Nucleus accumbens (tissue), 56 donors: ENCODE measurements at places on chromosomes 12 and 14.

DNA sequence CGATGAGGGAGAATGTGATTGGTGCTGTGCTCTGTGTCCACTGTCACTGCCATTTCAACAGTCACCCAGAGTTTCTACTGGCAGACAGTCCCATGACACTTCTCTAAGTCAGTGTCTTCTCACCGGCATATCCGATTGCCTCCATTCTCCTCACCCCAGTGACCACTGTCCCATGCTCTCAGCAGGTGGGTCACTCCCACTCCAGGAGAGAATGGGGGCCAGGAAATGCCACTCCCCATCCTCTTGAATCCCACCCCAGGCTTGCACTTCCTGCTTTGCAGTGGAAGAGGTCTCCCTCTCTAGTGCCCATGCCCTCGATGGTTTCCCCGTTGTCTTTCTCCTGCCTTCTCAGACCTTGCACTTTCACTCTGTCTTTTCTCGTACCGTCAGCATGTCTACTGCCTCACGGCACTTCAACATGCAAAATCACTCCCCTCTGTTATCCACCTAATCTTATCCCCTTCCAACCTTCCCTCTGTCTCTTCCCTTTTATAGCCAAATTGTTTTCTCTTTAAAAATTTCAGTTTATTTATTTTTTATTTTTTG, 2.2 kb upstream of the EP400 start:
- no peak for DNase-seq

DNA sequence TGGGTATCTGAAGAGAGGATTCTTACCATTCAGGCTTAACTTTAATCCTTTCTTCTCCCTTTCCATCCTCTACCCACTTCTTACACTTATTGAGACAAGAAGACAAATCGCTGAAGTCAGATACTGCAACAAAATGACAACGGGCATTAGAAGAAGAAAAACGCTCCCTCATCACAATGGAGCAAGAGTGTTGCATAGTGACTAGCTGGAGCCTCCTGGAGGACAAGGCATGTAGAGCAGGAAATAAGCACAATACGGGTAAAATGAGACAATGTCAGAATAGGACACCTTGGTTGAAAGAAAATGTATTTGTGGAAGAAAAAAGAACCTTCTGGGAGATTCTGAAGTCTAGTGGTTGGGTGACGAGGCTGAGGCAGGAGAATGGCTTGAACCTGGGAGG, 501.0 kb downstream of the RERGL start:
- no peak for DNase-seq

DNA sequence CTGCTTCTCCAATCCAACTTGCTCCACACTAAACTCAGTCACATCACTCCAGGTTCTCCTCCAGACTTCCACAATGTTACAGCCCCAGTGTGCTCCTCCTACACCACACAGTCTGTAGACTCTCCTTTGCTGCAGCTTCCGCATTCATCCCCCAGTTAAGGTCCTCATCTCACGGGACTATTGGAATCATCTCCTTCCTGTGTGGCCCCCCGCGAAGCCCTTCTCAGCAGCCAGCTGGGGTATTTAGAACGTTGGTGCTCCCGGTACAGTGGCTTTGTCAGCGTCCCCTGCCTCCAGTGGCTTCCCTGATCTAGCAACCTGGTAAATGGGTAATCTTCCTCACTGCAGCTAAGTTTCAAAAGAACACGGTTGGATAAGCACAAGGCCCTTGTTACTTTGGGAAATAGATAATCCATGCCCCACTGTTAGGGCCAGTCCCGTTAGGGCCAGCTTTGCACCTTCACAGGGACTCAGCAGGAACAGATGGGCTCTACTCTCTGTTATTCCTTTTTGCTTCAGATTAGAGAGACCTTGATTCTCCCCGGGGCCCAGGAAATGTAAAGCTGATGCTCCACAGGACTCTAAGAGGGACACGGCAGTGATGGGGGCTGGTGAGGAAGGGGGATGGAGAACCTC, 823 bp upstream of the TSPAN11 start:
- DNase-seq, result no peak

DNA sequence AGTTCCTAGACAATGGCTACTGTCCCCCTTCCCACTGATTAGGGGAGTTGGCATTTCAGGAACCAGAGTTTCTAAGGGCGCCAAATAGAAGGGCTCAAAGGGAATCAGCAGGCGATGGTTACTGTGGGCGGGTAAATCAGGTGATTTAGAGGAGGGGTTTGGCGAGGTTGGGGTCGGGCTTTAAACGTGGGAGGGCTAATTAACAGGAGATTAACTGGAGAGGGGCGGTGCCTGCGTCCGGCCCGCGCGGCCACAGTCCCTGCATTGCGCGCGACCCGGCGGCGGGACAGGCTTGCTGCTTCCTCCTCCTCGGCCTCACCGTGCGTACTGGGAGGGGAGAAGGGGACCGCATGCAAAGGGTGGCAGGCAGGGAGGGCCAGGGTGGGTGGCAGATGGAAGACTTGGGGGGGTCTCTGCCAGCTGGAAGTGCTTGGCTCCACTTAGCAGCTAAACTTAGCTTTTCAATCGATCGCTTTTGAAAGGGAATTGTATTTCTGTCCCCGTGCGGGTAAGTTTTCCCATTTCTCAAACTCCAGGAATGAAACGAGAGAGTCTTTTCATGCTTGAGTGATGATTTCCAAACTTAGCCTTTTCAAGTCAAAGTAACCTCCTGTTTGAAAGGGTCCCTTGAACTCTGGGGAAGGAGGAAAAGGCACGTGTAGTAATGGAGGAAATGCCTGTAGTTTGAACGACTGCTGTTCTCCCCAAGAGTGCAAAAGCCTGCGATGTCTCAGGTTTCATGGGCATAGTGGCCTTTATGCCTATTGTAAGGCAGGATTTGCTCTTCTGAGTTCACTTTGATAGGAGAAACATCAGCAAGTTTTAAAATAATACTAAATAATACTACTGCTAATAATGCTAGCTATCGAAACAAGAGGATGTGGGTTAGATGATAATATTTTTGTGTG, at the start of gene MGST1:
MGST1 (plus strand) TSS at position 255 of the 908 bp plus-strand sequence. CDS start 6,608 bp downstream, outside the sequence.
- peak; percentile 24 for DNase-seq

GRCh38 chr12:48994224-48995085, 4.7 kb downstream of the DDN start:
- DNase-seq, result no peak
